ENCODE measurements at places on chromosomes 1 and 21.

DNA sequence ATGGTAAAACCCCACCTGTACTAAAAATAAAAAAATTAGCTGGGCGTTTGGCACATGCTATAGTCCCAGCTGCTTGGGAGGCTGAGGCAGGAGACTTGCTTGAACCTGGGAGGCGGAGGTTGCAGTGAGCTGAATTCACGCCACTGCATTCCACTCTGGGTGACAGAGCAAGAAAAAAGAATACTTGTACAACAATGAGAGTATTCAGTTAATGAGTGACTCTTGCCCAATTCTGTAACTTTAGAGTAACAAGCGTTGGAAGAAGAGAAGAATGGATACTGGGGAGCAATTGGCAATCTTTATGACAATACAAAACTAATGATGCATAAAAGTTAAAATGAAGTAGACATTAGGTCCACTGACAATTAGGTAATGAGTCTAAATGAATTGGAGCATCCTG lies 10.5 kb downstream of the ANXA9 start:
- DNase-seq = no peak
- no peaks in the 10 kb centered on the region for H3K27me3 ChIP-seq
- no peak overlapping the region for H3K4me3 ChIP-seq
- H3K27ac ChIP-seq = no peak overlapping the region
- H3K36me3 ChIP-seq = no peaks in the 10 kb centered on the region

DNA sequence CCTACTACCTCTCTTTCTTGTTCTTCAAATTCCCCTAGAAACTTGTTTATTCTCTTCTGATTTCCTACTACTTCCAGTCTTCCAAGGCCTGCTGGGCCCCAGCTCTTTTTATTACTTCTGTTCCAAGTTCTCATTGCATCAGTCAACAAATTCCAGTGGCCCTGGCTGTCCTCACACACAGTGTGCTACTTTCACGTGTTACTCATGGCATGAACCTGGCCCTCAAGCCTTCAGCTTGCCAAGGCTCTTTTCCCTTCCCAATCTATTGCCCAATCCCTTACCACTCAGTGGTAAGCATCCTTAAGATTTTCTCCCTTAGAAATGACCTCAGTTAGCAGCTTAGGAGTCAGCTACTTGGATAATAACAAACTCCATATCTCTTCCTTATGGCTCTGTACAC lies 613.5 kb downstream of the LMO4 start:
- no peak overlapping the region for H3K4me3 ChIP-seq
- H3K27me3 ChIP-seq = no peaks in the 10 kb centered on the region
- H3K36me3 ChIP-seq = no peaks in the 10 kb centered on the region
- no peaks in the 10 kb centered on the region for H3K4me1 ChIP-seq
- H3K27ac ChIP-seq = peak overlapping the region; percentile 10

- no peaks in the 10 kb centered on the region for H3K4me1 ChIP-seq
- H3K36me3 ChIP-seq = no peaks in the 10 kb centered on the region
- peak overlapping the region; percentile 68 for H3K27ac ChIP-seq
- no peaks in the 10 kb centered on the region for H3K27me3 ChIP-seq
Measured at GRCh38 chr1:175200678-175201521, 8.3 kb upstream of the KIAA0040 start.

DNA sequence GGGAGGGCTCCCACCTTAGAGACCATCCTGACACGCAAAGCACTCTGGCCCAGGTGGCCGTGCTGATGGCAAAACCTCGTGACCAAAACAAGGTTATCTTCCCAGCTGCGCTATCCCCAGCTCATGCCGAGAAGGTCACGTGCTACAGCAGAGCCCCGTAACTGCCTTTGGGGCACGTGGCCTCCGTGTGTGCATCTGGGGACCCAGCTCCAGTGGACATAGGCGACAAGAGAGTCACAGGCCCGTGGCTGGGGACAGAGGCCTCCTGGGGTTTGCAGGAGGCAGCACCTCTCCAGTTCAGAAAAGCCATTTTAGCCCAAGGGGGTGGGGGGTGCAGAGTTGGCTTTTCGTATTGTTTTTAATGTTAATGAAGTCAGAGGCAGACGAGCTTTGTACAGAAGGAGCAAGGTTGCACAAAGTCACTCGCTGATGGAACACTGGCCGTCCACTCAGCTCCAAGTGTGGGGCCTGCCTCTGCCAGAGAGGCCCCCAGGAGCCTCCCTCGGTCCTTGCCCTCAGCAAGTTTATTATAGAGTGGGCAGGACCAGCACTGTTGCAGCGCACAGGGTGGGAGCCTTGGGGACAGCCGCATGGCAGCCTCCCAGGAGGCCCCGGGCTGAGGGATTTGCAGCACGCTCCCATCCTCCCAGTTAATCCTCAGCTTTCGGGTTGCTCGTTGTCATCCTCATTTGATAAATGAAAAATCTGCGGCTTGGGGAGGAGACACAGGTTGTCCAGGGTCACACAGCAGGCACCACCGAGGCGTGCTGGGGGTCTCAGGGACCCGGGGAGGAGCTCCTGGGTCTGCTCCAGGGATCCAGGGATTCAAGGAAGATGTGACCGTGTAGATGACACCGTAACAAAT lies 8.0 kb upstream of the PDE9A start:
- H3K4me1 ChIP-seq = no peaks in the 10 kb centered on the region
- DNase-seq = no peak
- no peak overlapping the region for H3K27ac ChIP-seq

GRCh38 chr1:111486431-111486830 lies 12.6 kb downstream of the C1orf162 start:
- no peak overlapping the region for H3K4me3 ChIP-seq
- no peak for DNase-seq
- H3K36me3 ChIP-seq = no peaks in the 10 kb centered on the region
- H3K4me1 ChIP-seq = no peaks in the 10 kb centered on the region

DNA sequence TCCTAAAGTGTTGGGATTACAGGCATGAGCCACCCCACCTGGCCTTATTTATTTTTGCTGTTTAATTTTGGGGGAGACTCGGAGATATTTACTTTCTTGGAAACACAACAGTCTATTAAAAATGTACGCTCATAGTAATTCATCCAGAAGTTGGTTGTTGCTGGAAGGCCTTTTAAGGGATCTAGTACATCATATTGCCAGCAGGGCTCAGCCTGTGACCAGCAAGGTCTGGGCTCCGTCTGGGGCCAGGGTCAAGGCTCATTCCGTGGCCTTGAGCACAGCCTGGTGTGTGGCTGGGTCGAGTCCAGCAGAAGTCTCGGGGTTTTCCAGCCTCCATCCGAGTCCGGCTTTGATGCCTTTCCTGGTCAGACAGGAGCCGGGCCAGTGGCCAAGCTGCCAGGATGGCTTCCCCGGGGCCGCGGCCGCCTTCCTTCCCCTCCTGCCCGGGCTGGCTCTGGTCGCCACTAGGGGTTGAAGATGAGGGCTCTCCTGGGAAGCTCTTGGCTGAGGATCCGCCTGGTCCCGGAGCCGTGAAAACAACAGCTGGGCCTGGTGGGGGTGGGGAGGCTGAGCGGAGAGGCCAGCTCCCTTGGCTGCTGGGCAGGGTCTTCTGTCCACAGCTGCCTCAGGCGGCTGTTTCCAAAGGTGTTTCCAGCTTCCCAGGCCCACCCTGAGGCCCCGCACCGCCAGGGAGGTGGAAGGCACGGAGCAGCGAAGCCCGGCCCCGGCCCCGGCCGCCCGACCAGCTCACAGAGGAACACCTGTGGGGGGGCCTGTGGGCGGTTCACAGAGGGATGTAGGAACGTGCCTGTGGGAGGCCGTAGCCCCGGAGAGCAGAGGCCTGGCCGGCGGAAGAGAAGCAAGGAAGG lies 5.1 kb upstream of the VWA1 start:
- peak; percentile 92 for DNase-seq
- H3K27ac ChIP-seq = peak overlapping the region; percentile 84
- peaks cover 84% of the 10 kb centered on the region for H3K27me3 ChIP-seq

GRCh38 chr1:218395916-218396315 lies 50.8 kb downstream of the TGFB2 start:
- H3K4me1 ChIP-seq = no peaks in the 10 kb centered on the region
- H3K27me3 ChIP-seq = no peaks in the 10 kb centered on the region
- no peaks in the 10 kb centered on the region for H3K36me3 ChIP-seq
- H3K27ac ChIP-seq = no peak overlapping the region
- H3K4me3 ChIP-seq = no peak overlapping the region

DNA sequence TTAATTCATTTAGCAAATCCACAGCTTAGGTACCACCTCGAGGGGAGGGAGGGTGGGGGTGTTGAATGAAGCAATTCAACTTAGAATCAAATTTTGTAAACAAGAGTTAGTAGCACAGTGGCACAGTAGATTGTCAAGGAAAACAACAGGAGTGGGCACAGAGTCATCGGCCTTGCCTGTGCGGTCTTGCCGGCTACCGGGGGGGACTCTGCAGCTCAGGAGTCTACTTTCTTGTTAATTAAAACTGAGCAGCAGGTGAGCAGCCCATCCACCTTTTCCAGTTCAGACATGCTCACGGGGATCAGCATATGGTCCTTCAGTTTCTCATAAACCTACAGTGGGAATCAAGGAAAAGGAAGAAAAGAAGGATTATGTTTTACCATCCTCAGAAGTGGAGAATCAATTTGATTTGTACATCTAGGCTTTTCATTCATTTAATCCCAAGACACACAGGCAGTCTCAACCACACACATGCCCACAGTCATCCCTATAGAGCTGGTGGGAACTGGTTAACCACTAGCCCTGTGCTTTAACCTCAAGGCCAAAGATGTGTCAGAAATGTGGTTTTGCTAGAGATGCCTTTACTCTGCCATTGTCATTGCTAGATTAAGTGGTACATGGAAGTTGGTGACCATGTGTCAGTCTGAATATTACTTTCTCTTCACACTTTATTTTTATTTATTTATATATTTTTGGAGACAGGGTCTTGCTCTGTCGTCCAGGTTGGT lies 45.0 kb upstream of the BCL10 start:
- H3K36me3 ChIP-seq = no peaks in the 10 kb centered on the region
- peaks cover 5% of the 10 kb centered on the region for H3K4me1 ChIP-seq
- H3K4me3 ChIP-seq = no peak overlapping the region
- H3K27ac ChIP-seq = no peak overlapping the region
- H3K27me3 ChIP-seq = no peaks in the 10 kb centered on the region

DNA sequence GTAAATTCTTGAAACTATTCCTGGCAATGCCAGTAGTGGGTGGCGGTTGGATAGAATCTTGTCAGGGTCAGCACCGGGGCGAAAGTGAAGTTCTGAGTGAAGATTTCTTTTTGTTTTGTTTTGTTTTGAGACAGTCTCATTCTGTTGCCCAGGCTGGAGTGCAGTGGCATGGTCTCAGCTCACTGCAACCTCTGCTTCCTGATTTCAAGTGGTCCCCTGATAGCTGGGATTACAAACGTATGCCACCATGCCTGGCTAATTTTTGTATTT lies 33.3 kb downstream of the PCNT start:
- DNase-seq = no peak
- no peaks in the 10 kb centered on the region for H3K27me3 ChIP-seq
- H3K36me3 ChIP-seq = no peaks in the 10 kb centered on the region

DNA sequence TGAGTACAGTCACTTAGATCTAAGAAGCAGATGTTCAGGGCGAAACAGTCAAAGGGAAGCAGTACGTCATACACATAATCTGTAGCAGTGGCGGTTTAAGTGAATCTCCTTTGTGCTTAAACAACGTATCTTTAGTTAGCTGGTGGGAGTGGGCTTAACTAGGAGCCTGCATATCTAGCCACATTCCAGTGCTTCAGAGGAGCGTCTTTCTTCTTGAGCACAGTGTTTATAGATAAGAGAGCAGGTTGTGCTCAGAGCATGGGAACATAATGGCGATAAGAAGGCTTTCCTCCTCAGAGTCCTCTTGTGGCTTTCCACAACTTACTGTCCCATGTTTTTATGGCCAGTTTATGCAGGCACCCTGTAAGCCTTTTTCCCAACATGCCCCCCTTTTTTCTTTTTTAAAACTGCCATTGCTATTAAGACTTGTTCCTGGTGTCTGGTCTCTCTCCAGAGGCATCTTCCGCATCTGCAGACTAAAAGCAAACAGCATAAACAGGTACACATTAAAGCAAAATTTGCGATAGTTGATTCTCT lies 3.2 kb downstream of the DAP3 start:
- no peak overlapping the region for H3K27ac ChIP-seq
- peaks cover 27% of the 10 kb centered on the region for H3K36me3 ChIP-seq

GRCh38 chr1:150751443-150751842 lies 14.1 kb downstream of the CTSS start:
- peaks cover 4% of the 10 kb centered on the region for H3K4me1 ChIP-seq
- no peaks in the 10 kb centered on the region for H3K27me3 ChIP-seq
- no peak overlapping the region for H3K4me3 ChIP-seq
- no peaks in the 10 kb centered on the region for H3K36me3 ChIP-seq
- DNase-seq = no peak

GRCh38 chr1:3054474-3054873 lies 14.5 kb upstream of the PRDM16 start:
- DNase-seq = peak; percentile 24
- H3K36me3 ChIP-seq = no peaks in the 10 kb centered on the region
- H3K27me3 ChIP-seq = no peaks in the 10 kb centered on the region
- H3K4me3 ChIP-seq = no peak overlapping the region
- H3K27ac ChIP-seq = no peak overlapping the region
- no peaks in the 10 kb centered on the region for H3K4me1 ChIP-seq

GRCh38 chr1:164683235-164683634 lies 124.3 kb downstream of the PBX1 start:
- no peak overlapping the region for H3K4me3 ChIP-seq
- DNase-seq = no peak
- H3K27ac ChIP-seq = no peak overlapping the region
- H3K4me1 ChIP-seq = no peaks in the 10 kb centered on the region
- no peaks in the 10 kb centered on the region for H3K36me3 ChIP-seq

DNA sequence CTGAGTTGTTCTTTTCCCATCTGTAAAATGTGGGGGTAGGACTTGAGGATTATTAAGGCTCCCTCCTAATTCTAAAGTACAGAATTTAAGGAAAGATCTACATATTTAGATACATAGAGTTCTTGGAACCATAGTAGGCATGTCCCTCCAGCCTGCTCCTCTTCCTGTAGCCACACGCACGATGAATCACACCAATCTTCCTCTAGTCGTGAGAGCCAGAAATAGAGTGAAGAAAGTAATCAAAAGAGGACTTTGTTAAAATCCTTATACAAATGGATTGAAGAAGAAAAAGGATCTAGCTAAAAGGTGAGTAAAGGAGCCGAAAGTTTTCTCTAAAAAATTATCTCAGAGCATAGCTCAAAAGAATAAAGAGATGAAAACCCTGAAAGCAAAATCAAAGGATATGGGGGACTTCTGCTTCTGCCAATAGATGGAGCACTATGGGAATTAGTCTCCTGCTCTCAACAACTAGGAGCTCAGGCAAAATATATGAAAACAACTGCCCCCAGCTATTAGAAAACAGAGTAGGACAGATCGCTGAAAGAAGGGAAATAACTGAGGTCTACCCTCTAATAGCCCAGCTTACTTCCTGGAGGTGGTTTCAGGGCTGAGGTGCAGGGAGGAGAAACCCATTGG lies 8.5 kb downstream of the C1orf141 start:
- H3K4me3 ChIP-seq = no peak overlapping the region
- DNase-seq = no peak
- no peaks in the 10 kb centered on the region for H3K4me1 ChIP-seq
- H3K27me3 ChIP-seq = no peaks in the 10 kb centered on the region
- no peaks in the 10 kb centered on the region for H3K36me3 ChIP-seq
- no peak overlapping the region for H3K27ac ChIP-seq
